ENCODE measurements at places on chromosomes 5 and 9. TPM values are rescaled to one million over a fixed set of nuclear protein-coding genes. Genes with fewer than 3 reads are reported as not detected.

DNA sequence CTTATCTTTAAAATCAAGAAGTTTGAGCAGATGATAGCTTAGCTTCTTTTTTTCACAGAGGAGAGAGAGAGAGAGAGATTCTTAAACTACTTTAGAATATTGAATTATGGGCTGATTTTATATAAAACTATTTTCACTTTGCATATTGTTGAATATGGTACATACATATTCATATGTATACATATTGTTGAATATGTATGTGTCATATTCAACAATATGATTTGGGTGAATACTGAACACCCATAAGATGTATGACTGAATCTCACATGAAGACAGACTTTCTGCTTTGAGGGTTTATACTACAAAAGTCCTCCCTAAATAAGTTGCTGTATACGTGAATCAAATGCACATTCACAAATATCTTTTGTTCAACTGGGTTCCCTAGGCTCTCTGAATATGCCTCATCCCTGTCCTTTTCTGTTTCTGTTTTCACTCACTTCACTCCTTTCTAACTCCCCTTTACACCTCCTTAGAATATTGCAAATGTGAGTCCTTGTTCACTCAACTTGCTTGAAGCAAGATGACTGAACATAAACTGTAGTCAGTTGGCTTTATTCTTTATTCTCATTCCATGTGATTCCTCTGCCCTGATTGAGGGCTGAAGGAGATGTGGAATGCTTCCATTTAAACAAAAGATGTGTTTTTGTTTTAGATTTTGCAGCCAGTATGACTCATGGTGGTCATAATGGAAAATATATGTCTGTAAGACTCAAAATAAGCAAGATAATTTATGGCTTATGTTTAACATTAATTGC lies 225.4 kb upstream of the DAB2 start:
- DNase-seq: no peak

DNA sequence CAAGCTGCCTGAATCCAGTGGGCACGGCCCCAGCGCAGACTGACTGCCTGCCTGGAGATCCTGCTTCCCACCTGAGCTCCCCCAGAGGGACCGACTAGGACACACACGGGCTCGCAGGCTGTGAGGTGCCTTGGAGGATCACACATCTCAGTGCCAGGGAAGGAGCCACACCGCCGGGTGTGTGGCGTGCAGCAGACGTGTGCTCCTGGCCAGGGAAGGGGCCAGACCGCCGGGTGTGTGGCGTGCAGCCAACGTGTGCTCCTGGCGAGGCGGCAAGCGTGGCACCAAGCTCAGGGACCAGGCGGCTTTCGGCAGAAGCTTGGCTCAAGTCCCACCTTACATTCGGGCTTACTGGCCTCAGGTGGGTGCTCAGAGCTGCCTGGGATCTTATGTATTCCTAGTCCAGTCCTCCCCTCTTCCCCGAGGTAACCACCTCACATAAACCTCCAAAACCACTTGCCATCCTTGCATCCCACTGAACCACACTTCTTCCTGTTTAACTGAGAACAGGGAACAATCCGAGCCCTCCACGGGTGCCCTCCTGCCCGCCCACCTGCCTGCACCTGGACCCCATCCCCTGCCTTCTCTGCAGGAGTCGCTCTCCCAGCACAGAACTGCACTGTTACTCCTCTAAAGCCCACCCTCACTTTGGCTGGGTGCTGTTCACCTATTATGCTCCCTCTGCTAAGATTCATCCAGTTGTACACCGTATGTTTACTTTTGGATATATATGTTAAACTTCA lies 22.4 kb upstream of the MRNIP start:
- DNase-seq: no peak

- no peak for DNase-seq
Observed at GRCh38 chr5:139903450-139903794, 107.8 kb downstream of the PSD2 start.

The PRSS3 gene
- polyA plus RNA-seq: 4.2 TPM

The PCDHGA10 gene
- polyA plus RNA-seq: 3.8 TPM

The TRIM14 gene
- 6.8 TPM for polyA plus RNA-seq

The PKN3 gene
- polyA plus RNA-seq: 12.8 TPM
